ENCODE measurements at places on chromosomes 1 and 21.

GRCh38 chr1:62381831-62382657, 54.8 kb upstream of the USP1 start:
- DNase-seq = no peak

- DNase-seq = no peak
Observed at GRCh38 chr1:1161683-1162079, 12.0 kb upstream of the TTLL10 start.

DNA sequence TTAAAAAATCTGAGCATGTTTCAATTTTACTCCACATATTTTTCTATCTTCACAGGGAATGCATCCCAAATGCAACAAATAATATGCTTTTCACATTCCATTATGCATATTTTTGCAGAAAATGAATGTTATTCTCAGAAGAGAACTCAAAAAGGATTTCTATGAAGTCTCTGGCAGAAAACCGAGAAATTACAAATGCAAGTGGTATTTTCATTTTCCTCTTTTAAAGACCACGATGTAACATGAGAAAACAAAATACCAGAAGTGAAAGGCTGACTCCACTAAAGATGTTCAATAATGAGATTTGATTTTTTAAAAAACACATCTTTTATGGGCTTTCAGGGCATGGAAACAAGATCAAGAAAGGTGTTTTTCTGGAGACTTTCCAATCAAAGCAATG, 5.0 kb upstream of the PDC start:
- no peak for DNase-seq

DNA sequence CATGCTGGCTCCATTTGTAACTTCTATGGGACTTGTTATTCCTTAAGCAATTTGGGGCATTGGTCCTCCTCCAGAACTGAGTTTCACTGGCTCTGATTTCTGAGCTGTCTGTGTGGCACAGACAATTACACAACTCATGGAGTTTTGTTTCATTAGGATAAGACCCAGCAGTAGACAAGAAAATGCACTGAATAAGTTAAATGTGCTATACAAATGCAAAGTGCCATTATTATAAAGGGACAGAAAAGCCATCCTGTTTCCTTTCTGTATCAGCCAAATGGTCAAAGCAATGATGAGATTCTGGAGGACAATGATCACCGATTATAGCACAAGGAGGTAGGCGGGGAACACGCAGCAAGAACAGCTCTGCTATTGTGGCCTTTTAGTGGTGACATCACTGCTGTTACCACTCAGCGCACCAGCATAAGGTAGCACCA, 81.9 kb downstream of the CNIH3 start:
- DNase-seq = no peak

GRCh38 chr1:150612014-150612345, 17.4 kb downstream of the ENSA start:
- no peak for DNase-seq

DNA sequence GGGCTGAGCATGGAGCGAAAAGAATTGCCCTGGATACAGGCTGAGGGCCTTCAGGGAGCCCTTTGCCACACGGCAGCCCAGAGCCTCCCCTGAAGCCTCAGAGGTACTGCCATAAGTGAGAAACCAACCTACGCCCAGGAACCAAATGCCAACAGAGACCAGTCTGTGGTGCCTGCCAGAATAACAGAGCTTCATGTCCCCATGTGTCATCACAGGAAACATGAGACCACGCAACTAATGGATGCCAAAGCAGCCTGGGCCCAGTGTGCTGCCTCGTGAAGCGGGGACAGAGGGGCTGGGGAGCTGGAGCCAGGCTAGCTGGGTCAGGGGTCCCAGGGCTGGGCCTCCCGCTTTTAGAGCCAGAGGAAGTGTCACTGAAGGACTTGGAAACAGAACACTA, 18.7 kb upstream of the STUM start:
- DNase-seq = no peak

GRCh38 chr1:209607102-209607794, 23.7 kb downstream of the CAMK1G start:
- DNase-seq = peak; percentile 55

DNA sequence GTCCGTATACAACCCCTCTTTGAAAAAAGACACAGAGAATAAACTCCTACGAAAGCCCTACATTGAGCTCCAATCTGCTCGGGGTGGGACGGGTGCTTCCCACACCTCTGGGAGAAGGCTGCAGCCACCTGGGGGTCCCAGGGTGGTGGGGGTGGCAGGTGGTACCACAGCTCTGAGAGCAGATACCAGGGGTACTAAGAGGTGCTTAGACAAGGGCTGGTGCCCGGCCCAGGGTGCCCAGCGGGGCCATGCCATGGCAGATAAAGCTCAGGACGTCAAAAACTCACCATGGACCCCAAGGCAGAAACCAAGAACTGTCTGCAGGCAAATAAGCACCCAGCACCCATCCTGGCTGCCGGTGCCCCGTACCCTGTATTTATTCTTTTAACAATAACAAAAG, 75.1 kb downstream of the SPSB1 start:
- no peak for DNase-seq

DNA sequence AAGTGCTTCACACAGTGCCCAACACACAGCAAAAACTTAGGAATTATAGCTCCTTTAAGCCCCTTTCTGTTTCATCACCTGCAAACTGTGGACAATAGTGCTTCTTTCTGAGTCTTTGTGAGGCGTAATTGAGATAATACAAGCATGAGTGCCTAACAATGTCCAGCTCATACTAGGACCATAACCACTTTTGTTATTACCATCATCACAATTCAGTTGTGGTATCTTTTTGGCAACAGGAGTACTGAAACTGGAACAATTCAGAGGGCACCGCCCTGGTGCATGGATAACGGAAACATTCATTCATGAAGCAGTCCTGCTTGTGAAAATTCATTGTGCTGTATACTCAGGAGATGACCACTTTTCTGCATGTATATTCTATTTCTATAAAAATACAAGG, 18.2 kb downstream of the DNAJC11 start:
- no peak for DNase-seq
